Central memory CD8-positive, alpha-beta T cell (primary cell): ENCODE measurements at places on chromosomes 11 and 22.

- no peak for DNase-seq
Measured at GRCh38 chr11:63762654-63763495, 5.7 kb downstream of the ZFTA start.

GRCh38 chr11:10291801-10292638, 2.0 kb downstream of the SBF2 start:
- DNase-seq = no peak

DNA sequence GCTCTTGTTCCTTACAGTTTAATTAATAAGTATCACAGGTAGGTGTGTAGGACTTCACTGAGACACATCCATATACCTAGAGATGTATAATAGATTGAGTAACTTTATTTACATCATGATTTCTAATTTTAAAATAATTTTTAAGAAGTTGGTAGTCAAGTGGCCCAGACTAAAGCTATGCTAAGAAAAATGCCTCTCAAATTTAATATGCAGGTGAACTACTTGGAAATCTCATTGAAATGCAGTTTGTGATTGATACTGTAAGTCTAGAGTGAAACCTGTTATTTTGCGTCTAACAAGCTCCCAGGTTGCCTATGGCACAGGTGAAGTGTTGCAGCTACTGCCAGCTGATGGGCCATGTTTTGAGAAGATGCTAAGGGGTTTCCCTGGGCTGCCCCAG, at the start of gene OOSP4B:
Gene OOSP4B (plus strand): TSS at position 301 of the 400 bp plus-strand sequence.
- no peak for DNase-seq

DNA sequence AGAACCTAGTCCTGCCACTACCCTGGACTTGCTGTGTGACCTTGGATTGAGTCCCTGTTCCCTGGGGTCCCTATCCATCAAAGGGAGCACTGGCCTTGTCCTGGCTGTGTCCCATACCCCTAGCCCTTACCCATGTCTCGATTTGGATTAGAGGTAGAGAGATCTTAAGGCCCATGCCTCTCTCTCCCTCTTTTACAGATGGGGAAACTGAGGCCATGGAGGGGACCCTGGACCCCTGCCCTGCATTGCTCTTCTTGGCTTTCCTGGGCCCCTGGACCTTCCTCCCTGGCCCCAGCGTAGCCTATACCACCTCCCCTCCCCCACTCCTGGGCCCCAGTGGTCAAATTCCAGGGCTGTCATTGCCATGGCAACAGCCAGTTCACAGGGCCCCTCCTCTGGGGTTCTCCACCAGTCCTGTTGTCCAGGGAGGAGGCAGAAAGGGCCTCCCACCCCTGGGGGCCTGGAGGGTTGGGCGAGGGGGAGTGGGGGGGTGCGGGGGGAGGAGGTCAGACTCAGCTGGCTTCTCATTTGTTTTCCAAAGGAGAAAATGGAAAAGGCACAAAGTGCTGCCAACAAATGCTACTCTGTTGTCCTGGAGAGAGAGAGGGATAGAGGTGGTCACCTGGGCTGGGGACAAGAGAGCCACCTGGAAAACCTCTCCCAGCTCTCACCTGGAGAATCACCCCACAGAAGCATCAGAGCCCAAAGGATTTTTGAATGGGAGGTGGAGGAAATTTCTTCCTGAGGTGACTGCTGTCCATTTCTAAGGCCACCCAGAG, 23.3 kb downstream of the ARHGEF17 start:
- DNase-seq = no peak

DNA sequence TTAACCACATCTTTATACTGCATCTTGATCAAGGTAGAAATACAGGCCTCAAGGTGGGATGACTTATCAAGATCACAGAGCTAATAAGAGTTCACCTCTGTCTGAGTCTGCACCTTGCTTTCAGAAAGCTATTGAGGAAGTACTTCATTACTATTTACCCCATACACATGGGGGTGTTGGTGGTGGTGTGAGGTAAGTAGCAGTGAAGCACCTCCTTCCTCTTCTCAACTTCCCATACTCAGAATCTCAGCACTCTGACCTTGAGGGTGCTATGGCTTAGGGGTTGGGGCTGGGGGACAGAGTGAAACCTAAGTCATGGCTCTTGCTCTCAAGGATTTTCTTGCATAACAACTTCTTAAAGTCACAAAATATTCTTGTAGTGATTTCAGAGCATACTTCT, 56.9 kb downstream of the ME3 start:
- no peak for DNase-seq

- no peak for DNase-seq
Measured at GRCh38 chr11:57646194-57646798, 3.4 kb downstream of the YPEL4 start.

- DNase-seq = no peak
Measured at GRCh38 chr11:110377434-110377833, 52.3 kb upstream of the FDX1 start.

DNA sequence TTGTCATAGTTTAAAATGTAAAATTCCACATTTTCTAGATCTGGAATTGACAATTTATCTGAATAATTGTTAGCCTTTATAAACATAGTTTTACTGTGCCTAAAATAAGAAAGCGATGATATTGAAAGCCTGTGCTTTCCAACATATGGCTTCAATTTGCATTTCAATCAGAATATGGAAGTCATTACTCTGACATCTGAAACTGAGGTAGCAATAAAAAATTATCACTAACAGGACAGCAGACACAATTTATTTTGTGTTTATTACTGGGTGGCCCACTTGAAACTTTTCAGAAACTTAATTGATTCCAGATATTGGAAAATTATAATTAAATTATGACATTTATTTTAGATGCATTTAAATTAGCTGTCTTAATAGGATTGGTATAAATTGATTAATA, 78.5 kb downstream of the TMEM135 start:
- DNase-seq = no peak

DNA sequence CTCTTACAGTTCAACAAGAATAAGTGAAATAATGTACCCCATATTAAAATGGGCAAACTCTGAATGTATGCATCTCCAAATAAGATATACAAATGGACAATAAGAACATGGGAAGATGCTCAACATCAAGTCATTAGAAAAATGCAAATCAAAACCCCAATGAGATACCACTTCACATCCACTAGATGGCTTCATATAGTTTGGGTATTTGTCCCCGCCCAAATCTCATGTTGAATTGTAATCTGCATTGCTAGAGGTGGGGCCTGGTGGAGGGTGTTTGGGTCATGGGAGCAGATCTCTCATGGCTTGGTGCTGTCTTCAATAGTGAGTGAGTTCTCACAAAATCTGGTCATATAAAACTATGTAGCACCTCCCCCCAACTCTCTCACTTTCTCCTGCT, 5.7 kb downstream of the MPZL2 start:
- DNase-seq = no peak

DNA sequence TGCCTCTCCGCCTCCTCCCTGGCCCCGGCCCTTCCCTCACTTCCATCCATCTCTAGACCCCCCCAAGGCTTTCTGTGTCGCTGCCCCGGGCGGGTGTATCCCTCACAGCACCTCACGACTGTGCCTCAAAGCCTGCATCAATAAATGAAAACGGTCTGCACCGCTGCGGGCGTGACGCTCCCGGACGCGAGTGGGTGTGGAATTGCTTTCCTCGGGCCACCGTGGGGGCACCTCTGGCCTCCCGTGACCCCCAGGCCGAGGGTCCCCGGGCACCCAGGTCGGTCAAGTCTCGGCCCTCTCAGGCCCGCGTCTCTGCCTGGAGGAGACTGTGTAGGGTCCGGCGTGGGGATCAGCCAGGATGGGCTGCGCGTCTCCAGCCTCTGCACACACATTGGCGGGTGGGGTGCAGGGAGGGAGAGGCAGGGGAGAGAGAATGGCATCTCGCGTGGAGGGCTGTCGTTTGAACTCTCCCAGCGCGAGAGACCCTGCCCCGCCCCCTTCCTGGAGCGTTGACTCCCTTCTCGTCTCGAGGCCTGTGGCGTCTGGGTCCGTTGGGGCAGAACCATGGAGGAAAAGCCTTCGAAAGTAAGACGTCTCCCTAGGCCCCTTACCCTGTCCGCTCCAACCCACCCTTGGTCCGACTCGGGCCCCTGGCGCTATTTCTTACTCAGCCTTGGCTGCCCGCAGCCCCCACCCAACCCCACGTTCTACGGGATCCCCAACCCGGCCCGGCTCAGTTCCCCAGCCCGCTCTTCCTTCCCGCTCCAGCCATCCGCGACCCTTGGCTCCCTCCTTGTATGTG, at the start of gene CATSPERZ:
Gene CATSPERZ (plus strand): TSS at position 512 of the 802 bp plus-strand sequence. CDS start 53 bp downstream, at position 565.
- DNase-seq = no peak

DNA sequence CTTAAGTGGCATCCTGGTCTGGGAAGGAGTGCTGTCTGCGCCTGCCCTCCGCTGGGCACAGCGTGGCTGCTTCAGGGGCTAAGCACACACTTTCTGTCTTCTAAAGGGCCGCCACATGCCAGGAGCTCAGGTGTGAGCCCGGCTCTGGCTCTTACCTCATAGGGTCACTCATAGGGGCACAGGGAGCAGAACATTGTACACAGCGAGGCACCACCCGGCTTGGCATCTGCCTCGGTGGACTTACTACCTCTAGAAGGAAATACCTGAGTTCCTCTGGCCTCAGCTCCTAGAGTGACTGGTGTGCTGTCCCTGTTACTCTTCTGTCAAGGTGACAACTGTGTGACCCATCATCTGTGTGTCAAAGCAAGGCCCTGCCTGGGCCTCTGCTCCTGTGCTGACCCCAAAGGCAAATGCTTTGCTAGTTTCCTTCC, 13.4 kb downstream of the NEAT1 start:
- DNase-seq = no peak

- no peak for DNase-seq
Measured at GRCh38 chr11:68325907-68326220, 13.5 kb downstream of the LRP5 start.

DNA sequence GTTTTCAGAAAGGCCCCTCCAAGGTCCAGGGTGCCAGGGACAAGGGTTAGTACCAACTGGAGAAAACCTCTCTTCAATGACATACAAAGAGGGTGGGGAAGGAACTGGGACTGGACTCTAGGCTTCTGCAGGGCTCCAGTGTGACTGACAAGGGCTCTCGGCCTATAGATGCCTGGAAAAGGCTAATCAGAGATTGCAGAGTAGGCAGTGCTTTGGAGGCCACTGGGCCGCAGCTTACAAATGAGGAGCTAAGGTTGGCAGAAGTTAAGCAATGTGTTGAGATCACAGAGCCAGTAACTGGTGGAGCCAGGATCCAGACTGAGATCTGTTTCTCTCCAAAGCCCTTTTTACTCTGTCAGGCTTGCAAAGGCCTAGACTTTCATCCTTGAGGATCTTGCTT, 7.4 kb upstream of the DGKZ start:
- no peak for DNase-seq

DNA sequence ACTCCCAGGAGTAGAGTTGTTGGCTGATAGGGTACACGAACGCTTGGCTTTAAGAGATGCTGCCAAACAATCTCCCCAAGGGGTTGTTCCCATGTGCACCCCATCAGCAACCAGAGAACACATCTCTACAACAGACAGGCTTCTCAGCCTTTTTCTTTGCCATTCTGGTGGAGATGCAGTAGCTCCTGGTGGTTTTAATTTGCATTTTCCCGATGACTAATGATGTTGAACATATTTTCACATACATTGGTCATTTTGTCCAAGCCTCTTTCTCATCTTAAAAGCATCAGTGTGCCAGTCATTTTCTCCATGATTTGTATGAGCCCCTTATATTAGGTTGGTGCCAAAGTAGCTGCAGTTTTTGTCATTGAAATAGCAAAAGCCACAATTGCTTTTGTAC, 21.8 kb downstream of the DHCR7 start:
- no peak for DNase-seq

DNA sequence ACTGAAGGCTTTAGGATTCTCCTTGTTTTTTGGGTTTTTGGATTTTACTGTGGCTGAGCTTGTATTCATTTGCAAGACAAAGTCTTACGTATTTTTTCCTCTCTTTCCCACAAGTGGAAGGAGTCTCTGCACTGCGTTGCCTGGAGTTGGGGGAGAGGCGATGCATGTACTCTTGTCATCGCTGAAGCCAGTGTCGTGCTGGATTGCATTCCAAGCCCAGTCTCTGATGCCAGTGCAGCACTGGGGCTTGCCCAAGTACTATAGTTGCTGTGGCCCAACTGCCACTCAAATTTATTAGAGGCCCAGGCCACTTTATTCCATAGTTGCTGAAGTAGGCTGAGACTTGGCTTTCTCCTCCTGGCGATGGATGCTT, 230.2 kb downstream of the DYNC2H1 start:
- DNase-seq = no peak

DNA sequence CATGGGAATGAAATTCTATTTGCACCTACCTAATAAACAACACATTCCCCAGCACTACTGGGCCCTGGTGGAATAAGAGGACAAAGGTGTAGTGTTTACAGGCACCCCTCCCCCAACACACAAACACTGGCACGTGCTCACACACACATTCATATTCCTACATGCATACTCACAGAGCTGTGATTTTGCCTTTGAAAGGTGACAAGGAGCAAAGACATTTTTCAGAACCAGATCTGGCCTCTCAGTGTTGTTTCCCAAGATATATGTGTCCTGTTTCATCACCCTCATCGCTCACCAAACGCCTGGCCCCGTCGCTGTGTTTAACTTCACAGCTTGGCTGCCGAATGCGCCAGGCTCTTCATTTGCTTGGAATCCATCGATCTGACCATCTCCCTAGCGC, 292.6 kb downstream of the NTM start:
- DNase-seq = no peak

- DNase-seq = no peak
Measured at GRCh38 chr22:22911327-22912134, 23.9 kb downstream of the IGLL5 start.

- DNase-seq = no peak
Measured at GRCh38 chr11:80587906-80588305, 1147.1 kb upstream of the TENM4 start.

DNA sequence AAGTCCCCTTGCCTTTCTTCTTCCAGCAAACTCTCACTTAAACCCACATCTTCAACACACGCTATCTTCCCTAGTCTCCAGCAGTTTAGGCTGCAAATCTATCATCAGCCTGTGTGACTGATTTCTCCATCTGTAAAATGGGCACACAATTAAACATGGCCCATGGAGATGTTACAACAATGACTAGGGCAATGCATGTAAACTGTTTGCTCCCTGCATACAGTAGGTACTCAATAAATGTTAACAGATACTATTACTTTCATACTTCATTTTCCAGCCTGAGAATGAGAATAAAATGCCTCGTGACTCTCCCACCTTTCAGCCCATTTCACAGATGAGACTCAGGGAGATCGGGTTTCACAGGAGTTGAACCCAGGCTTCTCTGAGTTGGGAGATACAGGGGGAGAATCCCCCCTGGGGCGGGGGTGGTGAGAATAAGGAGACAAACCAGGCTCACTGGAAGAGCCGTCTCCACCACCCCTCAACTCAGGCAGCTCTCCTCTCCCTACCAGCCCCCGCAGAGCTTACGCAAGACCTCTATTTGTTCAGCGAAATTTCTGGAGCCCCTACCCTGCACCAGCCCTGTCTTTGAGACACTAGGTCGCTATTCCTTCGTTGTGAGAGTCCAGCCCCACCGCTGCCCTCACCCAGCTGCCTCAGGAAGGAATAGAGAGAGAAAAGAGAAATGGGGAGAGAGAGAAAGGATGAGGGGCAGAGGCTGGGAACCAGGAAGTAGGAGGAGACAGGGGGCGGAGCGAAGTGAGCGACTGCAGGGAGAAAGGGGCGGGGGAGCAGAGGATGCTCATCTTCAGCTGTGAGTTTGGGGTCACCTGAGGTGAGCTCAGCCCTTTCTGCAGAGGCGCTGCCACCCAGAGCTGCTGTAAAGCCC, 42.1 kb upstream of the KLHL35 start:
- DNase-seq = peak; percentile 41
